ENCODE measurements at places on chromosomes 3 and 15.

DNA sequence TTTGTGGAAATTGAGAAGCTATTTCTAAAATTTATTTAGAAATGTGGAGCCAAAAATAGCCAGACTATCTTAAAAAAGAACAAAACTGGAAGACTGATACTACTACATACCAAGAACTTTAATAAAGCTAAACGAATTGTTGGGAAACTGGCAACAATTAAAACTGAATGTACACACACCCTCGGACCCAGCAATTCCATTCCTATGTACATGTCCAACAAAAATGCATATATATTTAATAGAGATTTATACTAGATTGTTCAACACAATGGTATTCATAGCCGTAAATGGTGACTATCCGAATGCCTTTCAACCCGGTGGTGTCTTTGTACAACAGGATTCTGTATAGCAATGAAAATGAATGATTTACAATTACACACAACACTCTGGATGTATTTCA is 136.5 kb upstream of the RASGRP1 start:
- DNase-seq: no peak

GRCh38 chr15:97517737-97518136 is 442.8 kb upstream of the ARRDC4 start:
- no peak for DNase-seq

GRCh38 chr3:136979684-136980083 is 21.9 kb downstream of the IL20RB start:
- DNase-seq: no peak

DNA sequence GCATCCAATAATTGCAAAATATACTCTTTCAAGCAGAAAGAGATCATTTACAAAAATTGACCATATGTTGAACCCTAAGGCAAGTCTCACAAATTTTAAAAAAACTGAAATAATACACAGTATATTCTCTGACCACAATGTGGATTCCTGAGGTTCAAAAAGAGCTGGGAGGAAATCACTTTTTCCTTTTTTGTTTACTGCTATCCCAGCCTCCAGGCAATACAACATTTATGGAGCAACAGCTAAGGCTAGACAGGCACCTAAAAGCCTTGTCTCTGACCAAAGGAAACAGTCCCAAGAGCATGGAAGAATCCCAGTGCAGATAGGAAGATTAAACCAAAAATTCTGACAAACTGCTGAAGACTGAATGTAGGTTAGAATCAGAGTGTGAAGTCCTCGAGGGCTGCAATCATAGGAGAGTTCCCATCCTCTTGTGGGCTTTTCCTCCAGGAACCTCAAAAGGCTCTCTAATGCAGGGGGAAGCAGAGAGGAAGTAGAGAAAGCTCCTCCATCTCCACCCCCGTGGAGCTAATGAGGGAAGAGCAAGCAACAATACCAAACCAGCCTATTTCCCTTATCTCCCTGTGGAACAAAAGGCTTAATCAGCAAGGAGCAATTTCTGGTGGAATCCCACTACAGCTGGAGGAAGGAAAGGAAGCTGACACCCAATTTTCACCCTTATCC is 57.0 kb downstream of the TMCC1 start:
- DNase-seq: no peak
